Liver (tissue), 10 donors: ENCODE measurements at places on chromosomes 7 and 10. TPM values are rescaled to one million over a fixed set of nuclear protein-coding genes. Genes with fewer than 3 reads are reported as not detected.

GRCh38 chr7:4449263-4449662 lies 232.8 kb upstream of the FOXK1 start:
- no peak for DNase-seq

DNA sequence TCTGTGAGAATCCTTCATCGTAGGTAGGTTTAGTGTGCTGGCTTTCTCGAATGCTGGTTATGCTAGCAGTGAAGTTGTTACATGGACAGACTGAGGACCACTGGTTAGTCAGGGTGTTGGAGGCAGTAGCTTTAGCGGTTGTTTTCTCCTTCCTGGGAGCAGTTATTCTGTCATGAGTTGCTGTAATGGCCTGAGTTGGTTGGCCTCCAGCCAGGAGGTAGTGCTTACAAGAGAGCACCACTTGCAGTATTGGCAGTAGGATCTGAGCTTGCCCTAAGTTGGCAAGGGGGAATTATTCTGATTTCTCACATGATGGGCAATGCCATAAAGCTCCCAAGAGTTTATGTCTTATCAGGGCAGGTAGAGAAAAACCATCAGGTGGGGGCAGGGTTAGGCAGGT lies 58.0 kb downstream of the IPMK start:
- DNase-seq, result no peak

- no peak for DNase-seq
These were observed 106.2 kb downstream of the ABCC2 start for GRCh38 chr10:99888622-99889021.

DNA sequence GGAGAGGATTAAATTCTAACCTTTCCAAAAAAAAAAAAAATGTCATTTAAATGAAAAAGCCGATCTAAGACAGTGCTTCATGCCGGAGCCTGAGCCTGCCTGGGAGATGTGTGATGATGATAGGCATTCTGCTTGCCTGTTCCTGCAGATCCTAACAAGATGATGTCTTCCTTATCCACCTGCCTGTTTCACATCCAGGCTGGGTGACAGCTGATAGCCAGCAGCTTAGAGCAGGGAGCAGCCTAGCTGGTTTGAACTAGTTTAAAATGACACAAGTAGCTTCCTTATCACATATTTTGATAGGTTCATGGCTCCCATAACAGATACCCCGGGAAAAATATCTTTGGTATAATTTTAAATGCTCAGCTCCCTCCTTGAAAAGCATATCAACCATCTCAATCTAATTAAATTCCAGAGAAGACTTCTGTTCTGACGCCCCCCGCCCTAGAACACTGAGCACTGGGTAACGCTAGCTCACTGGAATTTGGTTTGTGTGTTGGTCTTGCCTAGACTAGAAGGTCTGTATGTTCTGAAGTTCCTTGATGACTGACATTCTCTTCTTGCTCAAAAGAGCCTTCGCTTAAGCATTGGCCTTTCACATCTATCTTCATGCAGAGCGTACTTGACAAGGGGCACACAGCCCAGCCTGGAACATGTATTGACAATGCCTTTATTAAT lies 96.9 kb upstream of the FGFR2 start:
- no peak for DNase-seq

- DNase-seq, result no peak
These were observed 417.1 kb downstream of the AUTS2 start for GRCh38 chr7:70015353-70015752.

GRCh38 chr10:83801983-83802382 lies 337.3 kb upstream of the GHITM start:
- no peak for DNase-seq

- DNase-seq, result no peak
These were observed 34.1 kb downstream of the MTERF1 start for GRCh38 chr7:91846436-91846835.

DNA sequence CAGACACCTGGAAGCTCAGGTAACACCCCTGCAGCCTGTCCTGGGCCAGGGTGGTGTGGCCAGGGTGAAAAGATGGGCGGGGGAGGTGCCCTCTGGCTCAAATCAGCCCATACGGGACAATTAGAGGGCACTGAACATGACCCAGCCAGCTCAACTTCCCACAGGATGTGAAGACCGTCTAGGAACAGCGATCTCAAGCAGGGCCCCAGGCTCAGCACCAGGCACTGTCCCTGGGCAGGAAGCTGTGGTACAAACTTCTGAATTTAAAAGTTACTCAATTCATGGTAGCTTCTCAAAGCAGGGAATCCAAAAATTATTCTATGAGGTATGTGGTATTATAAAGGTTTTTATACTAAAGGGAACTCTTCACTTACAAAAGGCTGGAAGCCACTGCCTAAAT lies 5.1 kb upstream of the GRB10 start:
- no peak for DNase-seq

DNA sequence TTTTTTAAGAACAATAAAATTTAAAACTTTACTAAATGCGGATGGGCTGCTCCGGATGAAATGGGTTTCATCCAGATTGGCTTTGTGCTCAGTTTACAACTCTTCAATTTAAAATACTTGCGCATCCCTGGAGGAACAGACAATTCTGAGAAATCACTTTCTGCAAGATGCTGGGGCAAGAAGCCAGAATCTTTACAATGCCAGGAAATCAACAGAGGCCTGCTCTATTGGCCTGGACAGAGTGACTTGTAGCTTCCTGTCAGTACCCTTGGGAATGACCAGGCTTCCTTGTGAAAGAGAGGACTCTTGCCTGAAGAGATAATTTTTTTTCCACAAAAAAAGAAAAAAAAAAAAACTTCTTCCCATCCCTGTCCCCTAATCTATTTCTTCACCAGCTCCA lies 3.9 kb upstream of the FAM13C start:
- no peak for DNase-seq

- DNase-seq, result no peak
These were observed 3.1 kb downstream of the SMURF1 start for GRCh38 chr7:99140813-99141212.

- DNase-seq, result no peak
These were observed 107.3 kb upstream of the STARD3NL start for GRCh38 chr7:38070718-38071117.

DNA sequence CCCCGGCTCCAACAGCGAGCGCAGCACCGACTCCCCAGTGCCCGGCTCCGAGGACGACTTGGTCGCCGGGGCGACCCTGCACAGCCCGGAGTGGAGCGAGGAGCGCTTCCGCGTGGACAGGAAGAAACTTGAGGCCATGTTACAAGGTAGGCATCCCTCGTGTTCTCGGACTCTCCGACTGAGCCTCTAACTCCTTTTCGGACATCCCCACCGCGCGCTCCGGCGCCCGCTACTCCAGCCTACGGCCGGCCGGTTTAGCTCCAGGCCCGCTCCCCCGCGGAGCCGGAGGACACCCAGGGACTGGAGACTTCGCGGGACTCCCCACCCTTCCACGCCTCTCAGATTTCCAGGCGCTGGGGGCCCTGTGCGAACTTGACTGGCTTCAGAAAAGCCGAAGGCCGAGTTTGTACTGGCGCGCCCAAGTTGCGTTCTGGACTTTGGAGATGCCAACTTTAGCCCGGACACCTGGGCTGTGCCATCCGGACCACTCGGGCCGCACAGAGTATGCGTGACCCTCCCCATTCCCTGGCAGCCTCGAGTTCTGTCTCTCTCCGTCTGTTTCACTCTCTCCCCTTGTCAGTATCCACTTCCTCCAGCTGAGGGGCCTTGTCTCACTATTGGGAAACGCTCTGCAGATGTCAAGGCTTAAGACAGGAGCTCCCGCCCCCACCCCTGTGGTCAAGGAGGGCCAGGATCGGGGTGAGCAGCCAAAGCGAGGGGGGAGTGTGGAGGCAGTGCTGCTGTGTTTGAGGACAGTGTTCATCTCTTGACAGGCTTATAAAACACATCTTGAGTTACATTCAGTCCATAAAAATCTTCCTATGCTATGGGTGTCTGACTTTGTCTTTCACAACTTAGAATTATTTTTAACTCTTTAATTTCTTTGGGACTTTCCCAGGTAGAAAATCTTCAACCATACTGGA lies 777 bp downstream of the BICC1 start:
- peak; percentile 42 for DNase-seq

- DNase-seq, result no peak
These were observed 174.6 kb upstream of the ITGB1 start for GRCh38 chr10:33132626-33133025.

GRCh38 chr7:50481867-50482266 lies 31.7 kb upstream of the FIGNL1 start:
- DNase-seq, result no peak

- DNase-seq, result no peak
These were observed 236.4 kb upstream of the SP4 start for GRCh38 chr7:21191321-21192073.

GRCh38 chr7:41084381-41084780 lies 618.5 kb downstream of the INHBA start:
- DNase-seq, result no peak

DNA sequence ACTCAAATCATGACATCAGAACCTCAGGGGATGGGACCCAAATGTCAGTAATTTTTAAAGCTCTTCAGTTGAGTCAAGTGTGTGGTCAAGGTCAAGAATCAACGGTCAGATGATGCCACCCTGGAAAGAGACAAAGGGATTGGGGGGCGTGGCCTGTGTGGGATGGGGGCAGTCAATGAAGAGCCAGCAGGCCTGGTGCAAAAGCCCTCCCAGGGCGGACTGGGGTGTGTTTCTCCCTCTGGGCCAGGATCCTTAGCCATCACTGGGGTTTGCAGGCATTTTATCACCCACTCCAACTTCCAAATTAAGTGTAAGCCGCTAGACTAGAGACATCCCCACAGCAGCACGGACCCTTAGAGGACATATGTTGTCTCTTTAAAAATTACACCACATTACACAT lies 204.7 kb downstream of the USP6NL start:
- DNase-seq, result no peak

GRCh38 chr10:9577746-9578145 lies 1439.9 kb upstream of the CELF2 start:
- no peak for DNase-seq

- DNase-seq, result no peak
These were observed 90.6 kb upstream of the PCBD1 start for GRCh38 chr10:70978816-70979480.

DNA sequence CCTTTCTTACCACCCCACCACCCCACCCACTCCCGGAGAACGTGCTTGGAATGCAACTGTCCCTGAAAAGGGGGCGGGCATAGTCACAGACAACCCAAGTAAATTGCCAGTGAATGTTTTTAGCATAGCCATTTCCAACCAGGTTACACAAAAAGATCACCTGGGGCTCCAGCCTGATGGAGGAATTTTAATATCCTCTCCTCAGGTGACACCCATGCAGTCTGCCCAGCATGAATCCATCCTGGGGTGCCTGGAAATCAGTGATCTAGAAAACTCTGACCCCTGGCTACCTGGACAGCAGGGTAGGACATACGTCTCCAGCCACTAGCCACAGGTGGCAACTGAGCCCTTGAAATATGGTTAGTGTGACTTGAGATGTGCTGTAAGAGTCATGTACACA lies 61.1 kb downstream of the SORBS1 start:
- no peak for DNase-seq

GRCh38 chr10:129598413-129598812 lies 131.4 kb downstream of the MGMT start:
- no peak for DNase-seq

DNA sequence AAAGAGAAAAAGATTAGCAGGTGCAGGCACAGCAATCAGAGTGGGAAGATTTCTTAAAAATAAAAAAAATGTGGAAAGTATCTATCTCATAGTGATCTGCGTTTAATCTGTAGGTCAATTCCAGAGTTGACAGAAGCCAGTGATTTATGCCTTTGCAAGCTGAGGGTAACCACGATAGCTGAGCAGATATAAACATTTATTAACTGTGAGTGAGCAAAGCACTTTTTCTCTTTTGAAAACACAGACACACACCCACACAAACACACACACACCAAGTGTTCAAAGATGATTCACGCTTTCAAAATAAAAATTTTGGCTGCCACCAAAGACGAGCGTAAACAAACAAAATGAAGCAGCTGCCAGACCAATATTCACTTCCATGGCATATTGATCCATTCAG lies 243.2 kb upstream of the SLC26A5 start:
- no peak for DNase-seq

DNA sequence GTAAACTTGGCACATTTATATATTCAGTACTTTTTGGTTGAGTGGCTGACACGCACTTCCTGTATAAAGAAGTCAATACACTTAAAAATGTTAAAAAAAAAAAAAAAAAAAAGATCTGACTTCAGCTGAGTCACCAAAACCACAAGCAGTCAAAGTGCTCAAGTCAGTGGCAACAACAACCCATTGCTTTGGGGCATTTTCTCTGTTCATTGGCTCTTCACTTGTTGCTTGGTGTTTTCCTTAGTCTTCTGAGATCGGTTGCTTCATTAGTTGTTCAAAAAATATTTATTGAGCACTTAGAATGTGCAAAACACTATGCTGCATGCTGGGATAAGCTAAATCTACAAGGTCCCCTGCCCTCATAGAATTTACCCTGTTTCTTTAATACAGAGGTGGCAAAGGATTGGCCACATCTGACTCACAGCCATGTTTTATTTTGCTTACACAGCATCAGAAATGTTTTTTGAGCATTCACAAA lies 63.7 kb downstream of the ZNRF2 start:
- no peak for DNase-seq

GRCh38 chr10:36094096-36094495 lies 452.0 kb upstream of the FZD8 start:
- DNase-seq, result no peak

GRCh38 chr10:50506861-50507573 lies 116.7 kb downstream of the SGMS1 start:
- DNase-seq, result no peak

CRPPA gene
- 1.4 TPM for polyA plus RNA-seq

GIMAP7 gene
- 12.8 TPM for polyA plus RNA-seq

GNGT1 gene
- not detected for polyA plus RNA-seq

BAIAP2L1 gene
- 8.9 TPM for polyA plus RNA-seq

SEC23IP gene
- 10.6 TPM for polyA plus RNA-seq

LIPM gene
- polyA plus RNA-seq, result not detected

CH25H gene
- polyA plus RNA-seq, result 0.33 TPM

OR6B1 gene
- polyA plus RNA-seq, result not detected

CPED1 gene
- 11.1 TPM for polyA plus RNA-seq

CTAGE8 gene
- polyA plus RNA-seq, result 0.57 TPM
